ENCODE measurements at places on chromosomes 7 and 10. TPM values are rescaled to one million over a fixed set of nuclear protein-coding genes. Genes with fewer than 3 reads are reported as not detected.

The INTS15 gene
- total RNA-seq = 27.5 TPM

DNA sequence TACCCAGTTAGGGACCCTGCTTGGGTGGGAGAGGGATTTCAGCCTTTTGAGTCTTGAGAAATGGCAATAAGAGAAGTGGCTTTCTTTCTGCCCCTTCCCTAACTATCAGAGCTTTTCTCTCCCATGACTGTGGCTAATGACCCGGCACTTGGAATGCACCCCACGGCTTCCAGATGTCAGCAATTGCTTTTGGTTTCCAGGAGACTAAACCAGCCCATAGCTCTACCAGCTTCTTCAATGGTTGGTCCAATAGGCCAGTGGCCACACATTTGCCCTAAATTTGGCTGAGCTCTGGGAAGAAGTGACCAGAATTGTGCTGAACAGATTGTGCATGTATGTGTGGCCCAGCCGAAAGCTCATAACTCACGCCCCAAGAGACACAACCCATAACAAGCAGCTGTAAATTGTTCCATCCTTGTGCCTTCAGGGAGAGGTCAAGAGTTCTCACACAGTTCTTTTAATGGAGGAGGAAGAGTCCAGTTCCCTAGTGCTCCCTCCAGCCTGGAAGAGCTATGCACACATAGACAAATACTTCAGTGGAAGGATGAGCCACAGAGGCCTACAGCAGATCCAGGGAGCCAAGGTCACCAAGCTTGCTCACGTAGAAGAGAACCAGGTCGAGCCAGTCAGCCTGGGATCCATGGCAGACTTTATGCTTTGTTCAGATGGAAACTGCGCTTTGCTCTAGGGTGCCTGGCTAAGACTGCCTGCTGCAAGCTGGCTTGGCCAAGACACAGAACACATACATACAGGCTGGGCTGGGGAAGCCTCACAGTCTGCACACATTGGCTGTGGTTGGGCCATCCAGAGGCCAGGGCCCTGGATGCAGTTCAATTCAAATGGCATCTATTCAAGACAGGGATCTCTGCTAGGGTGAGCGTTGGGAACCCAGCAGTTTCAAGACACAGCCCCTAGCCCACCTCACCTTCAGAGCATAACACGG lies 131.8 kb upstream of the HABP2 start:
- no peak for DNase-seq

DNA sequence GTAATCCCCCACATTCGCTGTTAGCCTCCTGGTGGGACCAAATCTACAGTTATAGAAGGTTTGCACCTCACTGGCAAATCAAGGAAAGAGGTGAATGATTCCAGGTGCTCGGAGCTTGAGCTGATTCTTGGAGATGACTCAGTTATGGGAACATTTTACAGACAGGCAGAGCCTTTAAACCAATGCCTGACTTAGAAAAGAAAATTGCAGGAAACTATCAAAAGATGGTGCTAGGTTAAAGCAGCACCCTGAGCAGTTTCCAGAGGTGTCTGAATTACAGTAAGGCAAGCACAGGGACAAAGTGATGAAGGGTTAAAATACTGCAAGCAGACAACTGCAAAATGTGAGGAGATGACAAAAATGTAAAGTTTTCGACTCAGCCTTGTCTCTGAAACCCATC lies 2.9 kb downstream of the LRRTM3 start:
- no peak for DNase-seq

GRCh38 chr10:119768455-119769094 lies 42.7 kb downstream of the INPP5F start:
- DNase-seq = no peak

DNA sequence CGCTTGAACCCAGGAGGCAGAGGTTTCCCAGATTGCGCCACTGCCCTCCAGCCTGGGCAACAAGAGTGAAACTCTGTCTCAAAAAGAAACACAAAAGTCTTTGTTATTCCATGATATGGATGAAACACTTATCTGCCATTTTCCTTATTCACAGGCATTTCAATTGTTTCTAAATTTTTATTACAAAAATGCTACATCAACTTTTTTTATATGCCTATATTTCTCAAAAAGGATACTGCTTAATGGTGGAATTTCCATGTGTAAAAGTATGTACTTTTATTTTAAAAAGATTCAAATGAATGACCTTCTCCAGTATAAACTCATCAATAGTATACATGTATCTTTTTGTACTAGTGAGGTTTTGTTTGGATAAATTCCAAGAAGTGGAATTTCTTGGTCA lies 41.9 kb upstream of the STMP1 start:
- DNase-seq = no peak

DNA sequence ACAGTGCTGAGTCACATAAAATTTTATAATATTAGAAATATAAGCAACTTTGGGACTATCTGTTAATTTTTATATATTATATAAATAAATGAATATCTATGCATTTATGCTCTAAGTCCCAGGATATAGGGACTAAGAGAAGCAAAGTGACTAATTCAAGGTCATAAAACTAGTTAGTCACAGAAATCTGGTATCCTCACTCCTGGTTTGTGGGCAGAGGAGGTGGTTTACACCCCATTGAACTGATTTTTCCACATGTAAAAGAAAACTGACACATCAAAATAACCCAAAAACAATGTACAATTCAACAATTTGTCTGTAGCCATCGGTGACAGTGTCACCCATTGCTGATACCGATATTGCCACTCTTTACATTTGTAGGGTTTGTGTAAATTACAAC lies 3.0 kb downstream of the PCLO start:
- DNase-seq = no peak

DNA sequence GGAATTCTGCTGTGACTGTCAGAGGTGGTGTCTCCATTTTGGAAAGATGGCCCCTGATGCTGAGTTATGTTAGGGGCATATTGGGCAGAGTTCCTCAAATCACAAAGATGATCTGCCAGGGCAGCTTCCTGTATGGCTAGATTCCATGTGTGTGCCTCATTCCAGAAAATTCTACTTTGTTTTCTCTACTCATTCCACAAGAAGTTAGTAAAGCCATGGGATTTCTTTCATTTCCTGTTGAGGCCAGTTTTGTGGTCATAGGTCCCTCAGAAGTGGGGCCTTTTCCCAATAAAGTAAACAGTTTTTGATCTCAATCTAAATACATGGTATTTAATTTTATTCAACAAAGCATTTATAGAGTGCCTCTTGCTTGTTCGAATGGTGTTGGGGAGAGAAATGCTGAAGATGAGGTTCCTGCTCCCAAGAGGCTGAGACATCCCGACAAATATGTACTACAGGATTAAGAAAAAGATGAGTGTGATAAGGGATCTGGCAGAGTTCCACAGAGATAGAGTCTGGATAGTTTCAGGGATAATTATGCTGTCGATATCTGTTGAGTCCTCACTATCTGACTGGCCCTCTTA lies 33.0 kb downstream of the MINDY4 start:
- no peak for DNase-seq

DNA sequence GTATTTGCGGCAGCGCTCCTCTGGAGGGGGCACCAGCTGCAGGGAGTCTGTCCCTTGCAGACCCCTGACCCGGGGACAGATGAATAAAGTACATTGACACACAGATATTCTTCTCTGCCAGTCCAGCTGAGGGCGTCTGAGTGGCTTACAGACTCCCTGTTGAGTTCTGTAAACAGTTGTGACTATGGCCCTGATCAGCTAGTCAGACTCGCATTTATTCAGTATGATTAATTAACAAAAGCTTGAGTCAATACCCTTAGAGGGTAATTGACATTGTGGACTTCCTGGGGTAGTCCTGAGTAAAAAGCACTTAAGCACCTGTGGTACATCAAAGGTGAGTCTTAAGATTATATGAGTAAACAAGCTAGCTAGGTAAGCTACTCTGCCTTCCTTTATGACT lies 21.0 kb downstream of the ANKRD30A start:
- no peak for DNase-seq

The ZNF777 gene
- 11.4 TPM for total RNA-seq

DNA sequence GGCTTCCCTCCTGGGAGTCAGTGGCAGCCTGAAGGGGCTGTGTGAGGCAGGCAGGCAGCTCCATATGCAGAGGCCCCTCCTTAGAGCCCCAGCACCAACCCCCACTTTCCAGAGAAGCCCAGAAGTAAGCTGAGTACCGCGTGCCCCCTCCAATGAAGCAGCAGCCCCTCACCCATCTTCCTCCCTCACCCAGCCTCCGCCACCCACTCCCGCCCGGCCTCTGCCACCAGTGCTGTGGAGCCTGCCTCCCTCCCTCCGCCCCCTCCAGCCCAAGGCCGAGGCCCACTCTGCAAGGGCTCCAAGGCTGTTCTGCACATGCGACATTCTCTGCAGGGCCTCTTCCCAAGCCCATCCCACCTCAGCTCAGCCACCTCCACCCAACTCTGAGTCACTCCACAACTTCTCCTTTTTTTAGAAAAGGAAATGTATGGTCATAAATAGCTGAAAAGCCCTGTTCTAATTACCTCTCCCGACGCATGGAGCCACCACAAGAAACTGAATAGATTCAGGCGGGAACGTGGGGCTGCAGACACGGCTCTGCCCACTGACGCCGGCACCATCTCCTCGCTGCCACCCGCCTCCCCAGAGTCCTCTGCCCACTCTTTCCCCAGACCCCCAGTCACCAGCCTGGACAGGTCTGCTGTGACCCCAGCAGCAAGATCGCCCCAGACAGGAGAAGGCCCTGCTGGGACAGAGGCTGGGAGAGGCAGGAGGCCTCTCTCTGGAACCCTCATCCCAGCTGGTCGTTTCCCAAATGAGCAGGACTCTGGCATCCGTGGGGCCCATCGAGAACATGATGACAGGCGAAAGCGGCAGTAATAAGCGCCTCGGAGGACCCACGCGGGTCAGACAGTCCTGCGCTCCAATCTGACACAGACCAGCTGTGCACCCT lies 213.9 kb downstream of the MAD1L1 start:
- DNase-seq = no peak

DNA sequence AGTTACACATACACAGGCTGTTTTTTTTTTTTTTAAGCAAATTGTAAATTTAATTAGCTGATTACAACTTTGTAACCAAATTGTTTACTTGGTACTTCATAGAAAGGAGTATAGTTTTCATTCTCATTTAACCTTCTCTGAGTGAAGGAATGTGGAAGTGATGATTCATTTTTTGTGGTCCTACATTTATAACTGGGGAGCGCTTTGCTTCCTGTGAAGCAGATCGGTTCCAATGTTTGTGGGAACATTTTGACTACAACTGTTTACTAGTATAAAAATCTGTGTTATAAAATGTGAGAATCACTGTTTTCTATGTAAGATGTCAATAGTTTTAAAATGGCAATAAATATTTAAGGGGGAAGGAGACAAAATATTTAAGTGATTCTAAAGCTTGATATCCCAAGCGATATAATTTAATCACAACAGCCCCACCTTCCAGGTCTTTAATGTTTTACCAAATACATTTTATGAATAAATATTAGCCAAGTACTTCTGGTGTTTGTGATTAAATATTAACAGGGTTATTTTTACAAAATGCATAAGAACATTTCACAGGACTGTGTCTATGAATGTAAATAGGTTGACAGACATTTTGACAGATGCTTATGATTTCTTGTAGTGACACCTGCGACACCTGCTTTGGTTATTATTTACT lies 57.1 kb downstream of the NXPH1 start:
- no peak for DNase-seq

- no peak for DNase-seq
Measured at GRCh38 chr10:124144536-124144935, 51.1 kb upstream of the CHST15 start.

The MYH16 gene
- not detected for total RNA-seq

The KCNIP2 gene
- 1.4 TPM for total RNA-seq

- DNase-seq = no peak
Measured at GRCh38 chr10:68816796-68817412, 10.4 kb upstream of the STOX1 start.

The COPS6 gene
- total RNA-seq = 98.2 TPM

The SPDYE8 gene
- not detected for total RNA-seq

The MOGAT3 gene
- not detected for total RNA-seq

GRCh38 chr10:131636116-131636515 lies 264.7 kb upstream of the PPP2R2D start:
- DNase-seq = no peak

- peak; percentile 81 for DNase-seq
Measured at GRCh38 chr10:12720217-12720981, 281.1 kb downstream of the CCDC3 start.

DNA sequence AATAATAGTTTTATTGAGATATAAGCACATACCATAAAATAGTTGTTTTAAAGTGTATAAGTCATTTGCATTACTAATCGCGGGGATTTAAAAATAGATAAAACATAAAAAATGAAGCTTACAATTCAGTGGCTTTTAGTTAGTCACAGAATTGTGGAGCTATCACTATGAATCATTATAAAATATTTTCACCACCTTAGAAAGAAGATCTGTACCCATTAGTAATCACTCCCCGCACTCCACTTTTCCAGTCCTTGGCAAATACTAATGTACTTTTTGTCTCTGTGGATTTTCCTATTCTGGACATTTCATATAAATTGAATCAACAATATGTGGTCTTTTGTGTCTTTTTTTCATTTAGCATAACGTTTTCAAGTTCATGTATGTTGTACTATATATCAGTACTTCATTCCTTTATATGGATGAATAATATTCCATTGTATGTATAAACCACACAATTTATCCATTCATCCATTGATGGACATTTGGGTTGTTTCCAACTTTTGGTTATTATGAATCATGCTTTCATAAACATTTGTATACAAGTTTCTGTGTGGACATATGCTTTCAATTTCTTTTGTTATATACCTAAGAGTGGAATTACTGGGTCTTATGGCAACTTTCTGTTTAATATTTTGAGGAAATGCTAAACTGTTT lies 162.5 kb downstream of the MAGI2 start:
- no peak for DNase-seq

The AMZ1 gene
- 0.83 TPM for total RNA-seq

GRCh38 chr10:63155388-63156020 lies 22.4 kb downstream of the NRBF2 start:
- no peak for DNase-seq

DNA sequence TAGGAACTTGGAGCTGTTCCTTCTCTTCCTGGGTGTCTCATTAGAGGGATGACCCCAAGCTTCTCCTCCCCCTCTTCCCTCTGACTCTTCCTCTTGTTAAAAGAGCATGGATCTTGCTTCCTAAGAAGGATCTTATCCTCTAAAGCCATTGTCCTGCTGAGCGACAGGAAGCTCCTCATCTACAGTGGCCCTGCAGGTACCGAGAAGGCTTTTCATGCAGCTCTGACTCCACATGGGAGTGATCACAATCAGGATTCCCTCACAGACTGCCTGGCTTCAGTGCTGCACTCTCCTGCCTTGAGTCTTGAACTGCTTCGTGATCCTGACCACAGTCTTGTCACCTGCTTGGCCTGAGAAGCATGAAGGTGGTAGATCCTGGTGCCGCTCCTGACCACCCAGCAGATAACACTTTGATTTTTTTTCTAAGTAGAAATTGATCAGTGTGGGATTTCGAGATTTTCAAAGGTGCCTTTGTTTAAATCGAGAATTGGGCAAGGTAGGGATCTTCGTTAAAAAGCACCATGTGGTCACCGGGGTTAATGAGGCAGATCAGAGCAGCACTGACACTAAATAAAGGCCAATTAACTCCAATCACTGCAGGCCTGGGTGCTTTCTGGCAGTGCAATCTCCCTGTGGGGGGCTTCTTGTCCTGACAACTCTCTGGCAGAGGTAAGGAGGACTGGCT lies 376.4 kb downstream of the NRG3 start:
- no peak for DNase-seq
